Suprapubic skin (tissue), 4 donors: ENCODE measurements at places on chromosomes 16 and 17. TPM values are rescaled to one million over a fixed set of nuclear protein-coding genes. Genes with fewer than 3 reads are reported as not detected.

Gene YBX2
- 4.3 TPM for total RNA-seq

Gene CBFA2T3
- 6.6 TPM for total RNA-seq

GRCh38 chr16:17206712-17207111, 264.0 kb downstream of the XYLT1 start:
- DNase-seq: no peak

Gene CCL14
- 16.3 TPM for total RNA-seq

DNA sequence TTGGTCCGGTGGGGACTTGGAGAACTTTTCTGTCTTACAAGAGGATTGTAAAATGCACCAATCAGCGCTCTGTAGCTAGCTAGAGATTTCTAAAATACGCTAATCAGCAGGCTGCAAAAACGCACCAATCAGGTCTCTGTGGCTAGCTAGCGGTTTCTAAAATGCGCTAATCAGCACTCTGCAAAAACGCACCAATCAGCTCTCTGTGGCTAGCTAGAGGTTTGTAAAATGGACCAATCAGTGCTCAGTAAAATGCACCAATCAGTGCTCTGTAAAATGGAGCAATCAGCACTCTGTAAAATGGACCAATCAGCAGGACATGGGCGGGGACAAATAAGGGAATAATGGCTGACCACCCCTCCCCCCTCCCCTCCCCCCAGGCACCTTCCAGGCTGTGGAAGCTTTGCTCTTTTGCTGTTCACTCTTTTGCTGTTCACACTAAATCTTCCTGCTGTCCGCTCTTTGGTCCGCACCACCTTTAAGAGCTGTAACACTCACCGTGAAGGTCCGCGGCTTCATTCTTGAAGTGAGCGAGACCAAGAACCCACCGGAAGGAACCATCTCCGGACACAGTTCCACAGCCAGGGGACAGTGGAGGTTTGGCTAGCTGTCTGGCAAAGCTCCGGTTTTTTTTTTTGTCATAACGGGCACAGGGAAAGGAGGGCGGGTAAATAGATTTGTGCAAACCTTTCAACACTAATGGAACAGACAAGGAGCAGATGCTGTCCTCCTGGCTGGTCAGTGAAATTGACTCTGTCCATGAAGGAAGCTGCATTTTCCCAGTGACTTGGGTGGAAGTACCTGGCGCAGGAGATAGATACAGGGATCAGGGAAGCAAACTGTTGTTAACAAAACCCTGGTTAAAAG, 8.3 kb downstream of the PITPNC1 start:
- DNase-seq: no peak

DNA sequence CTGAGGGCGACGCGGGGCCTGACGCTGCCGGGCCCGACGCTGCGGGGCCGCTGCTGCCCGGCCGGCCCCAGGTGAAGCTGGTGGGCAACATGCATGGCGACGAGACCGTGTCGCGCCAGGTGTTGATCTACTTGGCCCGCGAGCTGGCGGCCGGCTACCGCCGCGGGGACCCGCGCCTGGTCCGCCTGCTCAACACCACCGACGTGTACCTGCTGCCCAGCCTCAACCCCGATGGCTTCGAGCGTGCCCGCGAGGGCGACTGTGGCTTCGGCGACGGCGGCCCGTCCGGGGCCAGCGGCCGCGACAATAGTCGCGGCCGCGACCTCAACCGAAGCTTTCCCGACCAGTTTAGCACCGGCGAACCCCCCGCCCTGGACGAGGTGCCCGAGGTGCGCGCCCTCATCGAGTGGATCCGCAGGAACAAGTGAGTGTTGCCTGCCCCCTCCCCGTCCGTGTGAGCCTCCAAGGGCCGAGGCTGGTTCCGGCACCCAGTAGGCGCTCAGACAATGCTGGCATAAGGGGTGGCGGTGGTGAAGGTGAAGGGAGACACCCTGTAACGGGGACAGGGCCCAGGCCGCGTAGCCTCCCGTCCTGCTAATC, 676 bp downstream of the CPD start:
- DNase-seq: peak; percentile 80

Gene MYH13
- not detected for total RNA-seq

- peak; percentile 89 for DNase-seq
These were observed 27.6 kb downstream of the STAT5B start for GRCh38 chr17:42248351-42249179.

Gene MSI2
- 19.7 TPM for total RNA-seq

GRCh38 chr17:50359005-50359699, 13.2 kb downstream of the XYLT2 start:
- DNase-seq: no peak

Gene IL17C
- not detected for total RNA-seq

DNA sequence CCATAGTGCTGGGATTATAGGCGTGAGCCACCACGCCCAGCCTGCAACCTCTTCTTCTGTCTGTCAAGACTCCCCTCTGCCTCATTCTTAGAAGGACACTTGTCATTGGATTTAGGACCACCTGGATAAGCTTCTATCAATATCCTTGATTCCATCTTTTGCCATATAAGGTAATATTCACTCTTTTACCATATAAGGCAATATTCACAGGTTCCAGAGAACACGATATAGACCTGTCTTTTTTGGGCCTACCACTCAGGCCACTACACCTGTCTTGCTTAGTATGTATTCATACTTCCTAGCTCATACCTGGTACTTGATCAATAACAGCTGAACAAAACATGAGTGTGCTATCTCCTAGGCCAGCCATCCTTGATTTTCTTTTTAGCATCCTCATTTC, 149.2 kb upstream of the TOX3 start:
- DNase-seq: no peak

- no peak for DNase-seq
These were observed 1.7 kb downstream of the RNF151 start for GRCh38 chr16:1968146-1968953.

DNA sequence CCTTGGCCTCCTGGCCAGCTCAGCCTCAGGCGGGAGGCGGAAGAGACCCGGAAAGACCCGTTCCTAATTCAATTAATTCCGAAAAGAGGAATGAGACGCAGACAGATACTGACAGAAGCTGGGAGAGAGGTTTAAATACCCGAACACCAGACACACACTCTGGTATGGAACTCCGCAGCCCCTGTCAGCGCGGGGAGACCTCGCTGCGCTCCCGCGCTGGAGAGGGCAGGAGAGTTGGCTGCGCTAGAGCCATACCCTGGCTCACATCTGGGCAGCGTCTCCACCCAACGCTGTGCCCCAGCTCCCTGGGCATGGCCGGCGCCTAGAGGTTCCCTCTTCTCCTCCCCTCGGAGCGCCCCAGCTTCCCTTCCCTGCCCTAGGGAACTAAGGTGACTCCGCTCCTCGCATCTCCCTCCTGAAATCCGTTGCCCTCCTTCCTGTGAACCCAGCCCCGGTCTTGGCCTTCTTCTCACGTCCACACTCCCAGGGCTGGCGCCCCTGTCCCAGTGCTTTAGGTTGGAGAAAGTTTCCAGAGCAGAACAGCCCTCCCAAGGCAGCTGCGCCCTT, 8.0 kb downstream of the NEUROD2 start:
- no peak for DNase-seq

DNA sequence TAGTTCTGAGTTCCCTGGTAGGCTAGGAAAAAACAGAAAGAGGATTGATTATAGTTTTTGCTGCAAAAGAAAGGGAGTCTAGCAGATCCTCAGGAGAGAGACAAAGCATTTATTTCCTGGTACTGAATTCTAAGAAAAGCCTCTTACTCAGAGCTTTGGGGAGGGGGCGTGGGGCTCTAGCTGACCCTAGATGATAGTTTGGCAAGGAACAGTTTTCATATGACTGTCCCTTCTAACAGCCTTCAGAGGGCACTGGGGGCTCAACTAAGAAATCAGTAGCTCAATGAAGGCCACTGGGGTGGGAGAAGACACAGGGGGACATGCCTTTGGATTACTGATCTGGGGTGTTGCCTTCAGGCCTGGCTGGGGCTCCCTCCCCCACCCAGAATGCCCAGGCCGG, 4.0 kb downstream of the CA7 start:
- DNase-seq: no peak
